ENCODE measurements at places on chromosomes 7 and 10. TPM values are rescaled to one million over a fixed set of nuclear protein-coding genes. Genes with fewer than 3 reads are reported as not detected.

The OR9A2 gene
- total RNA-seq: not detected

The TDRD1 gene
- total RNA-seq: not detected

The CRHR2 gene
- total RNA-seq: not detected

DNA sequence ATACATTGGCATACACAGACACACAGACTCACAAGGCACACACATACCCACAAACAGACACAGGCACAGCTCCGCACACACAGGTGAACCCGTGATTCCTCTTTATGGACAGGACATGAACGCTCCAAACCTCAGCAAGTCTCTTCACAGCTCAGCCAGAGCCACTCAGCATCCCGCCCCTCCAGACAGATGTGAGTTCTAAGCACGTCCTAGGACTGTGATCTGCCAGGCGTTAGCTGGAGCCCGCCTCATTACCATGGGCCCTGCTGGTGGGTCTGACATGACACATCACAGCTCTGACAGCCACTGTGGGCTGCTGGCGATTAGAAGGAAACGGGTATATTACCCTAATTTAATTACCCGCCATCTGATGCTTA is 176.7 kb upstream of the PPP2R2D start:
- DNase-seq: no peak

GRCh38 chr7:29140873-29141468 is 5.4 kb downstream of the CPVL start:
- DNase-seq: no peak
